ENCODE measurements at places on chromosomes 12 and 14. TPM values are rescaled to one million over a fixed set of nuclear protein-coding genes. Genes with fewer than 3 reads are reported as not detected.
A peak's percentile ranks its signal among the peaks of the same experiment; 100 is the strongest.

Gene OR6C2
- not detected for total RNA-seq

- no peak for DNase-seq
These were observed 61.6 kb downstream of the RAD51B start for GRCh38 chr14:67881225-67881624.

DNA sequence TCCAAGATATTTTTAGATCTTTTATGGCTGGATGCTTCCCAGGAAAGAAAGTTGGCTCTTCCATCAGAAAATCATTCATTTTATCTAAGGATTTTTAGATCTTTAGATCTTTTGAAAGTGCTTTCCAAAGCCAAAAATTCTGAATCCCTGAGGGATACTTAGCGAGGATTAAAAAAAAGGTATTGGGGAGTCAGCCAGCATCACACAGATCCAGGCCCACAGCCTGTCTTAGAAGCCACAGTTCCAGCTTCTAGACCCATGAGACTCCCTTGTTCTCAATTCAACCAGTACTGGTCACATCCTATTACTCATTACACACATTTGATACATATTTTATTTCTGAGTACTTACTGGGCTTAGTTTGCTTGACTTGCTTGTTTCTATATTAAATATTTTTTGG is 49.9 kb downstream of the TSPAN8 start:
- no peak for DNase-seq

Gene OAS2
- total RNA-seq: 18.4 TPM

Gene ASB2
- 102 TPM for total RNA-seq

Gene TSHR
- not detected for total RNA-seq

GRCh38 chr14:22897357-22897756 is 14.3 kb downstream of the REM2 start:
- no peak for DNase-seq

Gene GABARAPL1
- total RNA-seq: 167 TPM

DNA sequence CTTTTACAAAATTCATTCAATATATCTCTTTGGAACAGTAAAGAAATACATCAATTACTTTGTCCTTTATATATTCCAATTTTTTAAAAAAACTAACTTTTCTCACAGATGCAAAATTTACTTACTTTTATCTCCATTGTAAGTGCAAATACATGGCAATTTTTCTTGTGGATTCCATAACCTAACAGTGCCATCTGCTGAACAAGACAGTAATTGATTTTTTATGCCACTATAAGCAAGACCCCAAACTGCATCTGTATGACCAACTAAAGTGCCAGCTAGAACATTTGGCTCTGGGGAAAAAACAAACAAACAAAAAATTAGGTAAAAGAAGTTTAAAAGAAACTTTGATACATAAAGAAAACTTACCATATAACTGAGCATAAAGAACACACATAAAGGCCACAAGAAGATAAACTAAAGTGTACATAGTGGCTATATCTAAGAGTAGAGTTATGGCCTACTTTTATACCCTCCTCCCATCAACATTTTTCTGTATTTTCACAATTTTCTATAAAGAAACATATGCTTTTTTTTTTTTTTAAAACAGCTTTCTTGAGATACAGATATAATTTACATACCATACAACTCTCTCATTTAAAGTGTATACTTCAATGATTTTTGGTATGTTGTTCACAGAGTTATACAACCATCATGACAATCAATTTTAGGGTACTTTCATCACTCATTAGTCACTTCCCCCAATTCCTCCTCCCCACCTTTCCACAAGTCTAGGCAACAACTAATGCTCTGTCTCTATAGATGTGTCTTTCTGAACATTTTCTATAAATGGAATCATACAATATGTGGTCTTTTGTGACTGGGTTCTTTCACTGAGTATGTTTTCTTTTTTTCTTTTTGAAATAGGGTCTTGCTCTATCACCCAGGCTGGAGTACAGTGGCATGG is 32.6 kb downstream of the COCH start:
- no peak for DNase-seq

Gene HOXC5
- total RNA-seq: not detected

DNA sequence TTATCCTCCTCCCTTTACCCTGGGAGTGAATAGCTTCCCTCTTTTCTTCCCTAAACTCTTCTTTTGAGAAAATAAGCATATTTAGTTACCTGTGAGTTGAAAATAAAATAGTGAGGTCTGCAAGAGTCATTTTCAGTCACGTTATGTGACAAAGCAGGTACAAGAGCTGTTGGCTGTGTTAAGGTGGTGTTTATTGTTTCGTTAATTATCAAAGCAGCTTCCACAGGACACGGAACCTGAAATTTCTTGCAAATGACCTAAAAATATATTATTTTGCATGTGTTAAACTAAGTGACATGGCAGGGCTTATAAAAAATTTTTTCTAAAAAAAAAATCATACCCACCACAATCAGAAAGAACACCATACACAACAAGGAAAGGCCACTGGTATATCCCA is 8.3 kb downstream of the SLC38A2 start:
- no peak for DNase-seq

- DNase-seq: no peak
These were observed 16.4 kb upstream of the PITPNM2 start for GRCh38 chr12:123167329-123167728.

DNA sequence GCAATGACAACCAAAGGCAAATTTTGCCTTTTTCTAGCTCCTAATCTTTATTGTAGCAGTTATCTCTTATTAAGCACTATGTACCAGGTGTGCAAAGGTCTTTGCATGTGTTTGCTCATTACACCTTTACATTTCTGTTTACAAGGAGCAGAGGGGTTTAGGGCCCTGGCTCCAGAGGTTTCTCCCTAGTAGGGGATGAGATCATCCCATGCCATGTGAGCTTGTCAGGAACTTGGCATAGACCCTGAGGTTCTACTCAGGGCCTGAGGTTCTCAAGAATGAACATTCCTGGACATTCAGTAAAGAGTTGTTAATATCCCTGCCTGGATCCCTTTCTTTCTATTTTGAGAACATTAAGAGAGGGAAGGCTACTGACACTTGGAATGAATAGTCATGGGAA is 292.0 kb downstream of the RPAP3 start:
- no peak for DNase-seq

Gene TMTC2
- 3.3 TPM for total RNA-seq

DNA sequence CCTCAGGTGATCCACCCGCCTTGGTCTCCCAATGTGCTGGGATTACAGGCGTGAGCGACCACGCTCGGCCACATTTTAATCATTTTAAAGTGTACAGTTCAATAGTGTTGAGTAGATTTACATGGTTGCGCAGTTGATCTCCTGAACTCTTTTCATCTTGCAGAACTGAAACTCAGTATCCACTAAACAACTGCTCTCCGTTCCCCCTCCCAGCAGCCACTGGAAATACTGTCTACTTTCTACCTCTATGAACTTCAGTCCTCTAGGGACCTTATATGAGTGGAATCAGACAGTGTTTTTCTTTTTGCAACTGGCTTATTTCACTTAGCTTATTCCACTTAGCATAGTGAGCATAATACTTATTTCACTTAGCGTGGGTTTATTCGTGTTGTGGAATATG is 53.7 kb downstream of the KCTD10 start:
- no peak for DNase-seq

DNA sequence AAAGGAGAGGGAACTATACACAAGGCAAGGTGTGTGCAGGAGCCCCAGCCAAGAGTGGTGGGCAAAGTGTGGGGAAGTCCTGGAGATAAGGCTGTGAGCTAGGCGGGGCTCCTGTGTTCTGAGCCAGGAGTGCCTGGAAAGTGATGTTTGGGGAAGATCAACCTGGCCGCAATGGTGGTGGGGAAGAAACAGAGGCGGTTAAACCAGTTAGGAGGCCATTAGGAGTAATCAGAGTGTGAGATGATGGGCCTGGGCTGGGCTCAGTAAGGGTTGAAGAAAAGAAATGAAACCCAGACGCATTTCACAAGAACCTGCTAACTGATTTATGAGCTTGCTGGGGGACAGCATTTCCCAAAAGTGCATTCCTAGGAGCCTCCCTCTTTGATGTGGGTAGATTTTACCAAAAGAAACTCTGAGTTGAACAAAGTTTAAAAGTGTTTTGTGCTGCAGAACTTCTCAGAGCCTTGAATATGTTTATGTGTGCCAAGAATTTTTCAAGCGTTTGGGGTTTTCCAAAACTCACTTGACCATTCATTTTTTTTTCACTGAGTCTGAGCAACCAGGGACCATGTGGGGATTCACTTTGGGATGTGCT is 34.2 kb upstream of the LRP1-AS start:
- no peak for DNase-seq

Gene STK38L
- total RNA-seq: 70.6 TPM

- DNase-seq: no peak
These were observed 11.9 kb downstream of the SPPL3 start for GRCh38 chr12:120892265-120892664.

GRCh38 chr14:21098892-21099595 is 589 bp upstream of the ZNF219 start:
- no peak for DNase-seq

- DNase-seq: peak; percentile 54
These were observed at the start of gene KIF26A for GRCh38 chr14:104138098-104138717. Gene KIF26A, plus strand, starts transcription at chr14:104138587. Its CDS starts 136 bp downstream, at chr14:104138723.

DNA sequence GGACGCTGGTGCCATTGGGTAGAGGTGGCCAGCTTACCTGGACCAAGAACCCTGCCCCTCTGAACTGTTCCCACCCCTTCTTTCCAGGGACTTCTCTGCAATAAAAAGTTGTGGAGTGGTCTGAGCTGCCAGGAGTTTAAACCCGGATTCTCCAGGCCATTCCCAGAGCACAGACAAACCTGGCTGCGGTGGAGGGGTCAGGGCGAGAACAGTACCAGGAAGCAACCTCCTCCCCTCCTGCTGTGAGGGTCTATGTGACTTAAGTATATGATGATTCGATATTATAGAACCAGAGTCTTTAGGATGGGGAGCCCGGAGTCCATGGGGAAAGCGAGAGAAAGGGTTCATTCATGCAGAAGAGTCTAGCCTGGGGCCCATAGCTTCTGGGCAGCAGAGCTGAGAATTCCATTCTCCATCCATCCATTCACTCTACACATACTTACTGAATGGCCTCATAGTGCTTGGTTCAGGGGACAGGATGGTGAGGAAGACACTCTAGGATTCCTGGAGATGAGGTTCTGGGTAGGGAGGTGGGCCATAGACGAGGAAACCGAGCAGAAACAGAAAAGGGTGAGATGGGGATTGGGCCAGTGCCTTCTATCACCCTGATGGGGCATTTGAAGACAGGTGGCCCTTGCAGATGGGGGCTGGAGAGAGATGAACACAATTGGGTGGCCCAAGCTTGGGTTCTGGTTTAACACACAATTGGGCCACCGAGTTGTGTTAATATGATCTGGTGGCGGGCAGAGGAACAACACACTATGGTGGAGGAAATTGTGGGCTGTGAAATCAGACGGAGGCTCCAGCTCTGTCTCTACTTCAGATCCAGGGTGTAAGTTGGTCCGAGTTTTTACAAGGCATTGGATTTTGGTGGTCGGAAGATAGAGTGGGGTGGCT is 5.2 kb downstream of the KRT86 start:
- DNase-seq: no peak

GRCh38 chr12:109385339-109386058 is 37.8 kb downstream of the MYO1H start:
- peak; percentile 32 for DNase-seq

Gene RHOJ
- 19.5 TPM for total RNA-seq

DNA sequence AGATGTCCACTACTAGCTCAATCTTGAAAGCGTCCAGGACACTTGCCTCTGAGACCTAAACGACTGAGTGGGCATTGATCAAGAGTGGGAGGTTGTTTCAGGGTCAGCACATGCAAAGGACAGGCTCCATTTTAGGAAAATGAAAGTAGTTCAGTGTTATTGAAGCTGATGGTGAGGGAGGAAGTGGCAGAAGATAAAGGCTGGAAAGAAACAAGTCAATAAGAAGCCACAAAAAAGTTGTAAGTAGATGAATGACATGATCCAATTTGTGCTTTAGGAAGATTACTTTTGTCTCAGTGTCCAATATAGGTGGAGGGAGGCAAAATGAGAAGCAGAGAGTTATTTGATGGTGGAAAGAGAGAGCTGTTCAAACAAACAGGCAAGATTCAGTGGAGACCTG is 22.0 kb downstream of the GPR65 start:
- no peak for DNase-seq

Gene TGFB3
- total RNA-seq: 35.1 TPM

Measured in left cardiac atrium (tissue), 4 donors.